H1 (cell line): ENCODE measurements at places on chromosomes 12 and 14. TPM values are rescaled to one million over a fixed set of nuclear protein-coding genes. Genes with fewer than 3 reads are reported as not detected.

DNA sequence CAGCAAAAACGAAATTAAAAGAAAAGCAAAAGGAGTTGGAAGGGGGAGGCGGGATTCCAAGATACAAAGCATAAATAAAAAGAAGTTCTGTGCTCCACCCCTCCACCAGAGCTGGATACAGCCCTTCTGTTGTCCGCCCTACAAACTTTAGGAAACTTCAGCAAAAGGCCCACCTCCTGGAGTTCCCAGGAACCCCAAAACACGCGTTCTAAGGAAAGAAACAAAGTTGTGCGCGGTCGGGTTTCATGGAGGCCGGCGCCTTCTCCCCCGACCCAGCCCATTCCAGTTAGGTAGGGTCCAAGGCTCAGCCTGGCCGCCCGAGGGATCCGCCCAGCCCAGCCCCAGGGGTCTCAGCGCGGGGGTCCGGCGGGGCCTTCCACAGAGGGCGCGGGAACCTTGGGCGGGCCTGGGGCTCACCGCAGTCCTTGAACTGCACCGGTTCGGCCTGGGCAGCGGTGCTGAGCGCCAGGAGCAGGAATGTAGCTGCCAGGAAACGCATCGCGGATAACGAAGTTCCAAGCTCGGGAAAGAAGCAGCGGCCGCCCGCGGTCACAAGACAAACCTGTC is at the start of gene NPC2:
TSS of gene NPC2 (minus strand) at position 530 of the 567 bp plus-strand sequence. CDS start at position 499, 31 bp downstream.
- no peak for DNase-seq
- no peaks in the 10 kb centered on the region for H3K27me3 ChIP-seq
- peaks cover 6% of the 10 kb centered on the region for H3K4me1 ChIP-seq
- H3K36me3 ChIP-seq = peaks cover 9% of the 10 kb centered on the region; the same call in 1 of the 2 replicates
- H3K4me3 ChIP-seq = peak within 1 kb of the TSS; percentile 73
- peak within 1 kb of the TSS; percentile 86 for H3K27ac ChIP-seq

MGAT4C gene
- total RNA-seq = 2.5 and 3.0 TPM in 2 replicates

GRCh38 chr12:52428121-52428520 is 6.0 kb downstream of the KRT75 start:
- no peak overlapping the region for H3K27ac ChIP-seq
- no peaks in the 10 kb centered on the region for H3K4me1 ChIP-seq
- no peak for DNase-seq
- H3K4me3 ChIP-seq = no peak overlapping the region
- H3K36me3 ChIP-seq = no peaks in the 10 kb centered on the region
- H3K27me3 ChIP-seq = no peaks in the 10 kb centered on the region

KRT77 gene
- 0.10 TPM in 1 of 2 replicates, not detected in the other for total RNA-seq

GRCh38 chr12:31031951-31032335 is 41.7 kb upstream of the DDX11 start:
- no peak overlapping the region for H3K27ac ChIP-seq
- no peaks in the 10 kb centered on the region for H3K4me1 ChIP-seq
- no peak overlapping the region for H3K4me3 ChIP-seq
- H3K27me3 ChIP-seq = no peaks in the 10 kb centered on the region
- DNase-seq = no peak

CHURC1 gene
- total RNA-seq = 50.2 and 55.6 TPM in 2 replicates

OR4E2 gene
- not detected in 2 replicates for total RNA-seq

- H3K4me3 ChIP-seq = no peak overlapping the region
- no peak for DNase-seq
- H3K4me1 ChIP-seq = peaks cover 40% of the 10 kb centered on the region
- no peaks in the 10 kb centered on the region for H3K36me3 ChIP-seq
Measured at GRCh38 chr12:111434680-111435338, 29.1 kb downstream of the SH2B3 start.

DNA sequence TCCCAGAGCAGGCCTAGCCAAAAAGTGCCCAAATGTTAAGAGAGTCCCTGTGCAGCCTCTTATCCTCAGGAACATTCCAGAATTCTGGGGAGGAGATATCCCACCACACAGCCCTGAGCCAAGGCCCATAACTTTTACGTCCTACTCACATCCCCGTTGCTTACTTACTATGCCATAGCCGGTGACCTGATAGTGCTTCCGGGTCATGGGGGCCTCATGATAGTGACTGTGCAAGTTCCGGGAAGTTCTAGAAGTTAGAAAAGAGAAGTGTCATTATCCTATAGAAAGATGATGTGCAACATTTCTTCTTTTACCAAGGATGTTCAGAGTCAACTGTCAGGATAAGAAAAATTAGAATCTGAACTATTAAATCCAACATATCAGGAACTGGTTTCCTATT is 15.6 kb upstream of the NGB start:
- no peak for DNase-seq
- peaks cover 20% of the 10 kb centered on the region for H3K36me3 ChIP-seq
- no peaks in the 10 kb centered on the region for H3K27me3 ChIP-seq
- H3K4me1 ChIP-seq = no peaks in the 10 kb centered on the region
- H3K4me3 ChIP-seq = no peak overlapping the region

DNA sequence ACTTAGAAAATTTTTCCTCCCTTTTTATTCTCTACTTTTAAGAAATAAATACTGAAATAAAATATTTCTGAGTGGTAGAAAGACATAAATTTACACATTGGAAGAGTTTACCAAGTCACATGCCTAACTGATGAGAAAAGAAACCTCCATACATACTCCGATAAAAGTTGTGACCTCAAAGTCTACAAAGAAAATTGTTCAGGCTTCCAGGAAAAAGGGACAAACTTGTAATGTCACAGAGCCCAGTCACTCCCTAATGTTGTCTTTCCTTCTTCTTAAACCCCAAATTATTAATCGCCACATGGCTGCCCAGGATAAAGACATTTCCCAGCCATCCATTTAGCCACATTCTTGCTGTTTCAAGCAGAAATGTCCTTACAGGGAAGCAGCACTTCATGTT is 455.3 kb downstream of the MDGA2 start:
- H3K27me3 ChIP-seq = no peaks in the 10 kb centered on the region
- no peaks in the 10 kb centered on the region for H3K4me1 ChIP-seq
- no peak overlapping the region for H3K4me3 ChIP-seq

- no peak for DNase-seq
- H3K4me3 ChIP-seq = no peak overlapping the region
Measured at GRCh38 chr12:51124504-51124903, 41.1 kb upstream of the CSRNP2 start.

GRCh38 chr12:123597100-123597499 is 4.8 kb upstream of the DDX55 start:
- peaks cover 45% of the 10 kb centered on the region for H3K36me3 ChIP-seq
- no peak overlapping the region for H3K27ac ChIP-seq
- no peaks in the 10 kb centered on the region for H3K27me3 ChIP-seq
- H3K4me3 ChIP-seq = no peak overlapping the region
- no peaks in the 10 kb centered on the region for H3K4me1 ChIP-seq

RNASE3 gene
- total RNA-seq = not detected in 2 replicates

DNA sequence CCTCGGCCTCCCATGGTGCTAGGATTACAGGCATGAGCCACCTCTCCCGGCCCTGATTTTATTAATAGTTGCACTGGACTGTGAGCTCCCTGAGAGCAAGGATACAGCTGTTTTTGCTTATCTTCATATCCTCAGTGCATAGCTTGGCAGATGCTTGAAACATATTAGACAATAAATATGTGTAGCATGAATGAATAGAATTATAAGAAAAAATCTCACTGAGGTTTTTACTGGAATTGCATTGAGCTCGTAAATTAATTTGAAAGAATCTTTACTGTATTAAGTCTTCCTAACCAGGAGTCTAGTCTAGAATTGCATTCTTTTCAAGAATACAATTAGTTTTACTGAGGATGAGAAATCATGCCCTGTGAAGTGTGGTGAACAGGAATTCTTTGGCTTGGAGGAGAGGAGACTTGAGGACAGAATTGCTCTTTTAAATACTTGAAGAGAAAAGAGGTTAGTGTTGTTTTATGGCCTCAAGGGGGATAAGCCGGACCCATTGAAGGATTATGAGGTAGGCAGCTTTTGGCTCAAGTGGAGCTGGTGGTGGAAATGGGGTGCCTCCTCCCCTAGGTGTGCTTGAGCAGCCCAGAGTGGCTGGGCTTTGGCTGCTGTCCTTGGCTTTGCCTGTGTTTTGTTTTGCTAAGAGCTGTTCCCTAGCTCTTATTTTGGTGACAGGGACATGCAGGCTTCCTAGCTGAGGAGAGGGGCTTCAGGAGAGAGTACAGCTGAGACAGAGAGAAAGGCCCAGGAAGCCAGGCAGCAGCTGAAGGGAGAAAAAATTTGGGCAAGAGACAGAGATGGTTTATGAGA is 34.0 kb downstream of the PLEKHD1 start:
- H3K27me3 ChIP-seq = no peaks in the 10 kb centered on the region
- no peak overlapping the region for H3K4me3 ChIP-seq
- no peak for DNase-seq

DNA sequence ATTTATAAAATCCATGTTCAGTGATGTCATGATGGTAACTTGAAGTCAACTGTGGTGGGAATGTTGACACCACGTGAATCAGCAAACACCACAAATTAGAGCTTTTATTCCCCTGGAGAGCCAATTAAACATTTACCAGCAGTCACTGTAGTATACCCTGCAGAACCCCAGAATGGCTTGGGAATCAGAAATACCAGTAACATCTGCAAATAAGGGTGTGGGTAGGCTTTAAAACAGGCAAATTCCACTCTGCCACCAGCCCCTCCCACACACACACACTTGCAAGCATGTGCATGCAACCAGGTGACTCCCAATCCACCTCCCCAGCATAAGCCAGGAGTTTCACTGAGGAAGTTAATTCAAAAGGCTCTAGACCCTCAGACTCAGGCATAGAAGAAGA is 63.6 kb upstream of the TMEM263 start:
- no peak overlapping the region for H3K4me3 ChIP-seq
- DNase-seq = no peak
- H3K4me1 ChIP-seq = no peaks in the 10 kb centered on the region
- peaks cover 19% of the 10 kb centered on the region; the same call in 1 of the 2 replicates for H3K36me3 ChIP-seq

GRCh38 chr14:23228812-23229211 is 8.9 kb upstream of the RNF212B start:
- H3K4me1 ChIP-seq = no peaks in the 10 kb centered on the region
- no peak for DNase-seq
- H3K36me3 ChIP-seq = no peaks in the 10 kb centered on the region

MYF6 gene
- total RNA-seq = not detected in 2 replicates

- 0 out of 2 replicates have a peak, but pooled peaks cover 2% of the 10 kb centered on the region for H3K4me1 ChIP-seq
- H3K4me3 ChIP-seq = no peak overlapping the region
- peak; percentile 2 for DNase-seq
- H3K27me3 ChIP-seq = no peaks in the 10 kb centered on the region
- no peak overlapping the region for H3K27ac ChIP-seq
- H3K36me3 ChIP-seq = no peaks in the 10 kb centered on the region
Measured at GRCh38 chr14:80491131-80491530, 279.8 kb upstream of the DIO2 start.

SART3 gene
- total RNA-seq = 89.6 and 103 TPM in 2 replicates

C12orf42 gene
- not detected in 2 replicates for total RNA-seq

DNA sequence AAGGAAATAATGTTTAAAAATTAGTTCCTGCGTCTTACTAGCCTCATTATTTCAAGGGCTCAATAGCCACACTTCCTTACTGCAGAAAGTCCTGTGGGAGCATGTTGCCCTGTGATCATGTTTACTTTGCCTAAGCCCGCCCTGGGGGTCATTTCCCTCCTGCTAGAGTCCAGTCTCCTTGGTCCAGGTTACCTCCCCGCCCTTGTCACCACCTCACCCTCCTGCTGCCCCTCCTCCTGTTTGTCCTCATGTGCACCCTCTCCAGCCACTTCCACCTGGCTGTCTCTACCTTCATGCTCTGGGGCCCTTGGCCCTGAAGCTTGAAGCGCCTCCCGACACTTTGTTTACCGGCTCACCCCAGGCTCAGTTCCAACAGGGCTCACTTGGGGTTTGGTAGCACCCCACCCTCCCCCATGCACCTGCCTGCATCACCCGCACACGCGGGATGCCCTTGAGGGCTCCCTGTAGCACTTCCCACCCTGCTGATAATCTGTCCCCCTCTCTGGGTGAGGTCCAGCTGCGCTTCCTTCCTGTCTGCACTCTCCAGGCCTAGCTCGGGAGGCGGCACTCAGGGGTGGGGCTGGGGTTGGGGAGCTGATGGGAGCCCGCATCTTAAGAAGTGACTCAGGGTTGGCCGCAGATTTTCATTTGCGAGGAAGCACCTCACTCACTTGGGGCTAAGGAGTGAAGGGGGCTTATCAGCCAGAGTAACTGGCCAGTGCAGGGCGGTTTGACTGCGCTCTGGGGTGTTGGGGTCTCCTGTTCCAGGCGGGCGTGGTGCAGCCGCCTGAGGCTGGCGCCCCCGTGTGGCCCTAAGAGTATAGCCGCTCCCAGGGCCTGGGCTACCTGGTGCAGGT is 40.1 kb downstream of the SMIM41 start:
- DNase-seq = peak; percentile 65
- H3K4me3 ChIP-seq = no peak overlapping the region
- peaks cover 15% of the 10 kb centered on the region for H3K4me1 ChIP-seq

- no peak overlapping the region for H3K27ac ChIP-seq
Measured at GRCh38 chr12:84585776-84586395, 326.7 kb downstream of the SLC6A15 start.

GRCh38 chr14:103890052-103890371 is 38.2 kb upstream of the TDRD9 start:
- H3K4me1 ChIP-seq = peaks cover 5% of the 10 kb centered on the region; the same call in 1 of the 2 replicates
- no peaks in the 10 kb centered on the region for H3K27me3 ChIP-seq
- no peak for DNase-seq
- H3K4me3 ChIP-seq = no peak overlapping the region
- H3K27ac ChIP-seq = no peak overlapping the region
- no peaks in the 10 kb centered on the region for H3K36me3 ChIP-seq

- H3K27me3 ChIP-seq = no peaks in the 10 kb centered on the region
- DNase-seq = no peak
- no peak overlapping the region; the same call in 1 of the 2 replicates for H3K4me3 ChIP-seq
Measured at GRCh38 chr12:9740106-9740750, 7.3 kb upstream of the CLECL1 start.

DNA sequence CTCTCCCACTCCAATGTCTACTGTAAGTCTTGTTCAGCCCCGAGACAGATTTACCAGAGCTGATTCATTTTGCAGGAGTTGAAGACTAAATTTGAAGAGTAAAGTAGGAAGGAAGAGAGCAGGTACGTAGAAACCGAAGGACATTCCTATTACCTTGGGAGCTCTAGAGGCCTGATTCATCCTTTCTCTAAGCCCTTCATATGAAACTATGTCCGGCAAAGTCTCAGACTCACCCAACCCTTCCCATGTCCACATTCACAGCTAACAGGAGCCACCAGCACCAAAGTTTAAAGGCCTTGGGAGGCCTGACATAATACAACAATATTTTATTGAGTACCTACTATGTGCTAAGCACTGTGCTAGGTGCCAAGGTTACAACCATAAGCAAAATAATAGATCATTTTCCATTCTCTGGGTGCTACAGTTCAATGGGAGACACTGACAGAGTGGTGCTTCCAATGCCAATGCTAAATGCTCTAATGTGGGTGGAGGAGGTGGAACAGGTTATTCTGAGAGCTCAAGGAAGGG is 86.6 kb downstream of the PHLDA1 start:
- no peaks in the 10 kb centered on the region for H3K36me3 ChIP-seq
- no peak overlapping the region for H3K4me3 ChIP-seq
- no peak for DNase-seq
- peak overlapping the region; percentile 63 for H3K27ac ChIP-seq

- no peak overlapping the region for H3K27ac ChIP-seq
- no peaks in the 10 kb centered on the region for H3K4me1 ChIP-seq
- no peaks in the 10 kb centered on the region for H3K36me3 ChIP-seq
- no peaks in the 10 kb centered on the region for H3K27me3 ChIP-seq
Measured at GRCh38 chr12:93776581-93777018, 99.4 kb downstream of the CRADD start.
